ENCODE measurements at places on chromosomes 6 and 20.
A peak's percentile ranks its signal among the peaks of the same experiment; 100 is the strongest.

DNA sequence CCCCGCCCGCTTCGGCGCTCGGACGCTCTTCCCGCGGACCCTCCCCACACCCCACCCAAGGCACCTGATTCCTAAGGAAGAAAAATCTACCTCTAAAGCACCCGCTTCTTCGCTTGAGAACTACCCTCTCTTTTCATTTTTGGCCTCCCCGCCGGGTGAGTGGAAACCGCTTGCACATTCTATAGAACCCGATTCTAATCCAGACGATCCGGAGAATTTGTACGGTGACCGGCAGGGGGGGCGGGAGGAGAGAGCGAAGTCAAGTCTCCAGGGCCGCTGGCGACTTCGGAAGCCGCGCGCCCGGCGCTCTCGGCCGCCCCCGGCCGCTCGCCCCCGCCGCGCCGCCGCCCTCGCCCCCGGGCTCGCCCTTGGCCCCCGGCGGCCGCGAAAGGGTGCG lies at the start of gene RBM24:
TSS of gene RBM24 (plus strand) at position 262 of the 397 bp plus-strand sequence. CDS start 221 bp downstream, outside the sequence.
- peak; percentile 93 for DNase-seq

GRCh38 chr20:53575481-53576194 lies 18.0 kb downstream of the ZNF217 start:
- no peak for DNase-seq

GRCh38 chr20:59044796-59045195 lies 2.2 kb upstream of the PRELID3B start:
- no peak for DNase-seq

DNA sequence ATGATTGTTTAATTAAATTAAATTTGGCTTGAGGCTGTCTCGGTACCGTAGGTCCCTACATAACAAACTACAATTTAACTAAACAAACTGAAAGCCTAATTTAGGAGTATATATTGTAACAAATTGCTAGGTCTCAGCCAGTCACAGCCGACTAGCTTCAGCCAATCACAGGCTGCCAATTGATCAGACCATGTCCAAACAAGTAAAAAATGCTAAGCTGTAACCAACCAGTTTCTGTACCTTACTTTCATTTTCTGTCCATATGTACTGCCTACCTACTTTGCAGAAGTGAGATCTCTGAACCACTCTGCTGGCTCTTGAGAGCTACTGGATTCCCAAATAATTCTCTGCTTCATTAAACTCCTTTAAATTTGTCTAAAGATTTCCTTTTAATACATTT lies 648.0 kb upstream of the GJE1 start:
- no peak for DNase-seq

DNA sequence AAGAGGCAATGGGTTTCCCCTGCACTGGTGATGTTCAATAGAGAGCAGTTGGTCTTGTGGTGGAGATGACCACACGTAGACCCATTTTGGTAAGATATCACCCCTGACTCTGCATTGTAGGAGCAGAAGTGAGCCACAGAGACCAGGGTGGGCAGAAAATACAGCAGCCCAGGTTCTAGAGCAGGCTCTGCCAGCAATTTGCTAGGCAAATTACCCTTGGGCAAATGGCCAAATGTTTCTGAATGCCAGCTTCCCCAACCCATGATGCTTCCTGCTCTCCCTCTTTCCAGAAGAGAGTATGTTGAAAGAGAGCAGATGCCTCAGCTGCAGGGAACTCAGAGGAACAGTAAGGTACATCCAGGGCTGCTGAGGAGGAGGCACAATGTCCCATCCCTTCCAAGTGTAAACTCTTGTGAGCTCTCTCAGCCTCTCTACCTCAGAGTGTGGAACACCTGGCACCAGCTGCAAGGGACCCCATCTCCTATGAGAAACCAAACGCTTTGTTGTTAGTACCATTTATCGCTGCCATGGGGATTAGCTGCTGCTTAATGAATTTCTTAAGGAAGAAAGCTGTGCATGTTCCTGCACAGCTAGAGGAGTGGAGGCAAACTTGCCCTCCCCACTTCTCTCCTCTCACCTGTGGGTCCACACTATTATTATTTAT lies 317.5 kb upstream of the MOCS1 start:
- no peak for DNase-seq

DNA sequence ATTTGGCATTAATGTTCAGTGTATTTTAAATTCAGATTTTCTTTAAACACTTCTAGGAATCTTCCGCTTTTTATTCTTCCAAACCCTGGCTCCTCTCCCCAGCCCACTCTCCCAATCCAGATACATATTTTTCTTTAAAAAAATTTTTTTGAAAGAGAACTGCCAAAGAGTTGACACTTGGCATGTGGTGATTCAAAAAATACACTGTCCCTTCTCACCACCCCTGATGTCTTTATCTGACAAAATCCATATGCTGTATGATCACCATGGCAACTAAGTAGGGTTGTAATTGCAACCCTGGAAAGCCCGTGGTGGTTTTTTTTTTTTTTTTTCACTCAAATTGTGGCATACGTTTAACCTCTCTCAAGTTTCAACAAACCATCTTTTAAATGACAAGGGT lies 355.8 kb upstream of the SASH1 start:
- DNase-seq = no peak

GRCh38 chr20:36315545-36316351 lies 9.6 kb downstream of the DLGAP4 start:
- DNase-seq = peak; percentile 42

GRCh38 chr6:152981989-152982903 lies 595 bp downstream of the FBXO5 start:
- no peak for DNase-seq

- no peak for DNase-seq
These were observed 80.2 kb upstream of the PHACTR1 start for GRCh38 chr6:12636336-12636735.

GRCh38 chr6:30578051-30578450 lies 6.8 kb downstream of the ABCF1 start:
- no peak for DNase-seq
